Activated T-helper 1 cell treated with anti-CD3 and anti-CD28 coated beads, Interleukin-12 subunit alpha, Interleukin-12 subunit beta, Interleukin-2, Interleukin-4 antibody, amounts not matched to agents 30 ng/mL and 10 ng/mL and 1 ng/mL, durations not matched to agents 14 hours and 24 hours and 36 hours (primary cell): ENCODE measurements at places on chromosomes 7 and 10. TPM values are rescaled to one million over a fixed set of nuclear protein-coding genes. Genes with fewer than 3 reads are reported as not detected.

- DNase-seq, result no peak
- no peaks in the 10 kb centered on the region for H3K36me3 ChIP-seq
- no peak overlapping the region for H3K27ac ChIP-seq
- no peak overlapping the region for H3K4me3 ChIP-seq
Observed at GRCh38 chr10:2980791-2981360, 86.5 kb upstream of the PFKP start.

GRCh38 chr10:119098576-119098975 lies 5.3 kb upstream of the DENND10 start:
- H3K4me1 ChIP-seq, result peaks cover 24% of the 10 kb centered on the region
- no peak overlapping the region for H3K4me3 ChIP-seq
- no peak for DNase-seq
- no peak overlapping the region for H3K27ac ChIP-seq
- H3K27me3 ChIP-seq, result no peaks in the 10 kb centered on the region

DNA sequence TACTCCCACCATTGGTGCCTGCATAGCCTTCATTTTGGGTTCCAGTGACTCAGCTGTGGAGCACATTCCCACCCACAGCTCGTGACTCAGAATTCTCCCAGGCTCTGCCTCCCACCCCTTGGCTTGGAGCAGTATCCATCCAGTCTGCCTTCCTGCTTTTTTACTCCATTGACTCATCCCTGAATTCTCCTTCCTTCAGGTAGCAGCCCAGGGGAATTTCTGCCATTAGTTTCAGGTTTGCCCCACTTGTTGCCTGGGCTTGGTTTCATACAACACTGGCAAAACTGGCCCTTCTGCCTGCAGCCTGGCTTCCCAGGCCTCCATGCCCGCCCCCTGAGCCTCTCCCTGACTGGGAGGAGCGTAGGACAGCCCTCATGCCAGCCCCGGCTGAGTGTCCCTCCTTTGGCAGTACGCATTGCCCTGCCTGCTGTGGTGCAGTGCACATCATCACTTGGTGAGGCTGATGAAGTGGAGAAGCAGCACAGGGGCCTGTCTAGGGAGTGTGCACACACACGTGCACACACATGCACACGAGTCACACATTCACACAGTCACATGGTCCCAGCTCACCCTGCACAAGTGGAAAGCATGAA lies 55.0 kb downstream of the SNX10 start:
- H3K27ac ChIP-seq, result peak overlapping the region; percentile 61
- peaks cover 19% of the 10 kb centered on the region for H3K36me3 ChIP-seq
- no peaks in the 10 kb centered on the region for H3K27me3 ChIP-seq
- no peak for DNase-seq
- peaks cover 7% of the 10 kb centered on the region for H3K4me1 ChIP-seq

GRCh38 chr7:99679032-99679399 lies 780 bp downstream of the CYP3A5 start:
- no peaks in the 10 kb centered on the region for H3K36me3 ChIP-seq
- no peak overlapping the region for H3K27ac ChIP-seq
- H3K4me3 ChIP-seq, result no peak overlapping the region
- peaks cover 14% of the 10 kb centered on the region for H3K4me1 ChIP-seq
- no peaks in the 10 kb centered on the region for H3K27me3 ChIP-seq
- DNase-seq, result no peak

DNA sequence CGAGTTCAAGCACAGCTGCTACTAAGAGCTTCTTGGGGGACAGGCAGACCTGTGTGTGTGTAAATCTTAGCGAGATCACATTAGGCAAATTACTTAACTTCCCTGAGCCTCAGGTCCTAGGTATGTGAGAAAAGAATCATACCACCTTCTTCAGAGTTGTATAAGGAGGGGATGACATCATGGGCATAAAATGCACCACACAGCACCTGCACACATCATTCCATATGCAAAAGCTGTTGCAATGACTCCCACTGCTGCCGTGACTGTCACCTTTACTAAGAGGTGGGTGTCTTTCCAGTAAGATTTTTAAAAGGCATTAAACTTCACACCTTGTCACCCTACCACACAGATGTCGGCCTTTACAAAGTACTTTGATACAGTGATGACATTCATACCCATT lies 146.0 kb downstream of the FANK1 start:
- peak overlapping the region; percentile 39 for H3K4me3 ChIP-seq
- no peaks in the 10 kb centered on the region for H3K36me3 ChIP-seq
- no peaks in the 10 kb centered on the region for H3K27me3 ChIP-seq
- peaks cover 10% of the 10 kb centered on the region for H3K4me1 ChIP-seq

PNLIPRP1 gene
- total RNA-seq, result not detected in 2 replicates

GRCh38 chr7:26937939-26938623 lies 73.7 kb upstream of the SKAP2 start:
- H3K27ac ChIP-seq, result no peak overlapping the region
- H3K36me3 ChIP-seq, result no peaks in the 10 kb centered on the region
- H3K4me1 ChIP-seq, result no peaks in the 10 kb centered on the region
- DNase-seq, result no peak

TAS2R41 gene
- total RNA-seq, result not detected in 2 replicates
